ENCODE measurements at places on chromosomes 13 and 19.

DNA sequence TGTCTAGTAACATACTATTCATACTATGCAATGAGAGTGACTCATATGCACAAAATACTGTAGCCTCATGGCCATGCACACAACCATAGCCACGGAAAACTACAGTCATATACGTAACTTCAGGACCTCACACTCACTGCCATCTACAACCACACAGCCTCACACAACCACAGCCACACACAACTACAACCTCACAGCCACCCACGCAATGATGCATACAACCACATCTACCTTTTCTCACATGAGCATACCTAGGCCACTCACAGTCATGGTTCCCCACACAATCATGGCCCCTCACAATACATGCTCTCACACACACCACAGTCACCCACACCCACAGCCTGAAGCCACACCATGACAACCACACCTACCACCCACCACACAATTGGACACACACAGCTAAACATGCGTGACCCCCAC lies 8.7 kb upstream of the TNFSF14 start:
- H3K4me1 ChIP-seq = peaks cover 40% of the 10 kb centered on the region
- no peak overlapping the region for H3K4me3 ChIP-seq
- H3K27ac ChIP-seq = no peak overlapping the region
- no peak for DNase-seq
- H3K27me3 ChIP-seq = no peaks in the 10 kb centered on the region
- H3K36me3 ChIP-seq = no peaks in the 10 kb centered on the region

DNA sequence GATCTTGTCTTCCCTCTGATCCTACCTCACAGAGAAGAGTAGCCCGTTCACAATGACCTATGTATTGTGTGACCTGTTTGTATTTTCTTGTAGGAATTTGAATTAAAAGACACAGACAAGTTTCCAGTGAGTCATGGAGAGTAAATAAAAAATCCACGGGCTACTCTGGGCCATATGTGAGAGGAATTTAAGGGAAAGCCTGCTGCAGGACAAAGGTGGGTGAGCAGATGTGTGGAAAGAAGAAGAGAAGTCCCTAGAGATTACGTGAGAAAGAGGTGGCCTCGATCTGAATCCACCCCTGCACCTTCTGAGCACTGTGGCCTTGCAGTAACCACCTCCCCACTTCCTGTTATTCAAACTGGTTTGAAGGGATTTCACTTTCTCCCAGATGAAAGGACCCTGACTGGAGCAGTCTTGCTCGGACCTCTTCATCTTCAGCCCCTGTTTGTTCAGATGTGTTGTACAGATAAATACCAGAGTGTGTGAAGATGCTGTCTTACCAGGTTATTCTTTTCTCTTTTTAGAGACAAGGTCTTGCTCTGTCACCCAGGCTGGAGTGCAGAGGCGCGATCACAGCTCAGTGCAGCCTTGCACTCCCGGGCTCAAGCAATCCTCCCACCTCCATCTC lies 205.4 kb downstream of the PDS5B start:
- no peak overlapping the region for H3K27ac ChIP-seq
- H3K27me3 ChIP-seq = no peaks in the 10 kb centered on the region
- no peak overlapping the region for H3K4me3 ChIP-seq
- H3K36me3 ChIP-seq = no peaks in the 10 kb centered on the region
- DNase-seq = peak; percentile 32

DNA sequence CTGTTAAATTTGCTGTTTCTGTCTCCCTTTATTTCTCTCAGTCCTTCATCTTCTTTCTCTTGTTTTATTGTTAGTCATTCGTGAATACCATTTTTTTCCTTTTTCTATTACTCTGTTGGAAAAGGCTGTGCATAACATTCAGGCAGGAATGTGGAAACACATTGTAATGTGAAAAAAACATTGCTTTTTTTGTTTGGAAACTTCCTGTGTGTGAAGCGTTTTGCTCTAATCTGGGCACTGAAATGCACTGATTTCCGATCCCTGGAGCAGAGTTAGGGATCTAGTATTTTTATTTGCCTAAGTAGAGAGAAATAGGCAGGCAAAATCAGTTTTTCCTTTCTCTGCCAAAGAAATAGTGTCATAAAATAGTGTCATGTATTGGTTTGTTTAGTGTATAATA lies 155.5 kb downstream of the PCCA start:
- no peaks in the 10 kb centered on the region for H3K27me3 ChIP-seq
- DNase-seq = no peak
- H3K4me1 ChIP-seq = no peaks in the 10 kb centered on the region
- no peaks in the 10 kb centered on the region for H3K36me3 ChIP-seq

- H3K27me3 ChIP-seq = no peaks in the 10 kb centered on the region
- peaks cover 11% of the 10 kb centered on the region for H3K4me1 ChIP-seq
- no peak overlapping the region for H3K4me3 ChIP-seq
- H3K27ac ChIP-seq = no peak overlapping the region
- H3K36me3 ChIP-seq = no peaks in the 10 kb centered on the region
These were observed 5.7 kb upstream of the ZNF792 start for GRCh38 chr19:34969721-34970120.

DNA sequence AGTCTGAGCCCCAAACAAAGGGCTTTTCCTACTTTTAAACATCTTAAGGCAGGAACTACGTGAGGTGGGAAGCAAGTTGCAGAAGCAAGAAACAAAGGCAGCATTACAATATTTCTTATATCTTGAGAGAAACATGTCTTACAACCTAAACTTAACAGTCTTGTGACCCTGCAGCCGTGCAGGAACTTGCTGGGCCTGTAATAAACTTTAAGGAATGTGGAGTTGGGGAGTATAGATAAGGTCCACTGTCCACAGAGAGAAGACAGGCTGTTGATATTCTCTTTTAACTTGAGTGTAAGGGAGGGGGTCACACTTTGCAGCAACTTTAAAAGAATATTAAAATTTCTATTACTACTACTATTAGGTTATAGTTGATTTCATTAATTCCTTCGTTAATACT lies 214.6 kb upstream of the HTR2A start:
- H3K4me1 ChIP-seq = no peaks in the 10 kb centered on the region
- no peaks in the 10 kb centered on the region for H3K27me3 ChIP-seq
- no peak for DNase-seq
- no peak overlapping the region for H3K4me3 ChIP-seq

DNA sequence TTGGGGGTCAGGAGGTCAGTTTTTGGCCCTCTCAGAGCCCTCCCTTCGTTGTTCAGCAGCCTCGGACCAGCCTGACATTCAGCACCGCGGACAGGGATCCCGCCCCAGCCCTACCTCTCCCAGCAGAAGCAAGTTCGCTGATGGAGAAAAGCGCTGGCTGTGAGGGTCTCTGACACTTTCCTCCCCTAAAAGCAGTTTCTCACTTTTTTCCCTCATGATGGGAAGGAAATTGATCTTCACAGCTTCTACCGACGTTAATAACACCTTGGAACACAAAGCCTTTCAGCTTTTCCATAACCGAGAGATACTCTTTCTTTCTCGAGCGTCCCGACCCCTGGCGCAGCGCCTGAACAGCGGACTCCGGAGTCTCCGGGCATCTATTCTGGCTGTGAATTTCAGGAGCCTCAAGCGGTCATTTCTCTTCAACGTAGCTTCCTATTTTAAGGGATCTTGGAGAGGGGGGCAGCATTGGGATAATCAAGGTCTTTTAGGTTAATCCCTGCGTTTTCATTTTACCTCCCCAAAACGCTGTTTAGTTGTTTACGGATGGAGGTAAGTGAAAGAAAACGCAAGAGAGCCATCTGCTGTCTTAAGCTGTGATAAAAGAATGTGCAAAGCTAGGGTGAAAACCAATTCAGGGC lies 467.2 kb downstream of the ITGBL1 start:
- H3K4me1 ChIP-seq = no peaks in the 10 kb centered on the region
- H3K27ac ChIP-seq = no peak overlapping the region
- H3K27me3 ChIP-seq = peaks cover 22% of the 10 kb centered on the region
- no peaks in the 10 kb centered on the region for H3K36me3 ChIP-seq
- H3K4me3 ChIP-seq = no peak overlapping the region
- no peak for DNase-seq

Data from CD4-positive, alpha-beta memory T cell (primary cell).